H9 (cell line): ENCODE measurements at places on chromosomes 11 and 22. TPM values are rescaled to one million over a fixed set of nuclear protein-coding genes. Genes with fewer than 3 reads are reported as not detected.

DNA sequence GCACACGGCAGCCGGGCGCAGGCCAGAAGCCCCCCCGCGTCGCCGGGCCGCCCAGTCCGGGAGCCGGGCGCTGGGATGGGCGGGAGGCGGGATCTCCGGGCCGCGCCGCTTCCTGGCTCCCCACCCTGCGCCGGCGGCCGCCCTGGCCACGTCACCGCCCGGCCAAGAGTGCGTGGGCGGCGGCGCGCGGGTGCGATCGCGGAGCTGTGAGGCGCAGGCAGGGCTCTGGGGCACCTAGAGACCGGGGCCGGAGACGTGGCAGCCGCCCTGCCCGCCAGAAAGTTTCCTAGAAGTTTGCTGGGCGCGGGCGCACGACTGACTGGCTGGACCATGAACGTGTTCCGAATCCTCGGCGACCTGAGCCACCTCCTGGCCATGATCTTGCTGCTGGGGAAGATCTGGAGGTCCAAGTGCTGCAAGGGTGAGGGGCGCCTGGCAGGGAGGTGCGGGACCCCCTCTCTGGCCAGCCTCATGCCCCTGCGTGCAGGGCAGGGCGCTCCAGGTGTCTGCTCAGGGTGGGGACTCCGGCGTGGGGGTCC lies at the start of gene KDELR3:
KDELR3 (plus strand) TSS at position 193 of the 539 bp plus-strand sequence; CDS start at position 331, 138 bp downstream.
- no peak for DNase-seq

Gene PRG3
- total RNA-seq: not detected in 2 replicates

GRCh38 chr22:20550851-20551744 lies 43.7 kb downstream of the MED15 start:
- DNase-seq: peak; percentile 72

DNA sequence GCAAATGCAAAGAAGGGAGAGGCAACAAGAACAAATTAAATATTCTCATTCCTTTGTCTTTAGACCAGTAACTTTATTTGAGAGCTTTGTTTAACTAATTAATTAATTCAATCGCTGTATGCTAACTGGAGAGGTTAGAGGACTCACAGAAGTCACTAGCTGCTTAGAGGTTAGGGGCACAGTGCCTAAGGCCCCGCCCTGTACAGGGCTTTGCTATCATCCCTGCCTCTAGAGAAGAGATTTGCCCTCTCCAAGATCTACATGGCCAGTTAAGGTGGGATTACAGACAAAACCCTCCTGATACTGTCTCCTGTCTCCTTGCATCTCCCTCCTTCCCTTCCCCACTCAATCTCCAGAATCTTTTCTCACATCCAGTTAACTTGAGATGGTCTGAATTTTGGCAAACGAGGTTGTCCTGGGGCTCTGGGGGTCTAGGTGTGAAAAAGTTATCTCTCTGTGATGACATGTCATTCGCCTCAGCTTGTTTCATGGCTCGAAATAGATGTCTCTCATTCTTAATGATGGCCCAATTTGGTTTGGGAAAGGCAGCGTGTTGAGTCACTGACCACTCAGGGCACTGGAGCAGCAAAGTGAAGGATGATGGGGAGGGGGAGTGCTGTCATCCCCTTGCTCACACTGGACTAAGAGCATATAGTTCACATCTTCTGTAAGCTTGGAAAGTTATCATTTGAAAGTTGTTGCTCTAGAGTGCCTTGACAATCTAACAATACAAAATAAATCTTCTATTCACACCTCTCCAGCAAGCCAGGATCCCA lies 190.9 kb downstream of the KIRREL3 start:
- no peak for DNase-seq

DNA sequence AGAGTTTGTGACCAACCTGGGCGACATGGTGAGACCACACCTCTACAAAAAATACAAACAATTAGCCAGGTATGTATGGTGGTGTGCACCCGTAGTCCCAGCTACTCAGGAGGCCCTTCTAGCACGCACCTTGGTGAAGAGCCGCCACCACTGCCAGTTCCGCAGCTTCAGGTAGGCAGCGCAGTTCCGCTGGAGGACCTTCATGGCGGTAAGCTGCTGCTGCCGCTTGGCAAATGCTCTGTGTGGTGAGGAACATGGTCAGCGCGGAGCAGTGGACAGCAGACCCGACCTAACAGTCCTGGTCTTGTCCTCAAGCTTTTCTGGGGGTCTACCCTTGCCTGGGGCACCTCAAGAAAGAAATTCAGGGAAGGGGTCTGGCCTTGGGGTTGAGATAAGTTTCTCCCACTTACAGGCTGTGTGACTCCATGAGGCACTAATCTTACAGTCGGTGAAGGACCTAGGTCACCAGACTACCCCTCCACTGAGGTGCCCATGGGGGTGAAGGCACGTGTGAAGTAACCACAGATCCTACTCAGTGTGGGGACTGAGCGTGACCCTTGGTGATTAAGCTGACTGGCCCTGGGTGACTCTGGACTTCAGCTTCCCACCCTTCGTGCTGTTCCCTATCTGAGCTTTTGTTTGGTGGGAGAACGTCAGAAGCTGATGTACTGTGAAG lies 49.6 kb downstream of the APOL1 start:
- no peak for DNase-seq

GRCh38 chr11:35099278-35100012 lies 39.5 kb upstream of the CD44 start:
- no peak for DNase-seq

GRCh38 chr11:65454696-65455456 lies 32.3 kb downstream of the NEAT1 start:
- peak; percentile 95 for DNase-seq

Gene PHF5A
- 114 and 128 TPM in 2 replicates for total RNA-seq

GRCh38 chr11:102345904-102346303 lies 1.1 kb upstream of the BIRC2 start:
- no peak for DNase-seq
